HCEC 1CT (cell line): ENCODE measurements at places on chromosomes 11 and 22.

DNA sequence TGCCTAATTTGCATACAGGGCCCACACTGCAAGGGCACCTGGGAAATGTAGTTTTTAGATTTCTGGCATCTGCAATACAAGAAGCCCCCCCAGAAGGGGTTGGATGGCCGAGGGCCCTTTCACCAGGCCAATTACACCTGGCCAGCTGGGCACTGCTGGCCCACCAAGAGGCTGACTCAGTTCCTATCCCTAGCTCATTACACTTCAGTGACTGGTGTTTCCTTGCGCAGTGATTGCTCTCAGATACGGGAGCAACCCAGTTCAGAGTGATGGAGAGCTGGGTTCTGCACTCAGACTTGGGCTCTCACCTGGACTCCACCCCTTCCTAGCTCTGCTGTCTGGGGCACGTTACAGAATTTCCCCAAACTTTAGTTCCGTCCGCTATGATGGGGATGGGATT is 81.1 kb upstream of the SHANK2 start:
- no peak for DNase-seq

DNA sequence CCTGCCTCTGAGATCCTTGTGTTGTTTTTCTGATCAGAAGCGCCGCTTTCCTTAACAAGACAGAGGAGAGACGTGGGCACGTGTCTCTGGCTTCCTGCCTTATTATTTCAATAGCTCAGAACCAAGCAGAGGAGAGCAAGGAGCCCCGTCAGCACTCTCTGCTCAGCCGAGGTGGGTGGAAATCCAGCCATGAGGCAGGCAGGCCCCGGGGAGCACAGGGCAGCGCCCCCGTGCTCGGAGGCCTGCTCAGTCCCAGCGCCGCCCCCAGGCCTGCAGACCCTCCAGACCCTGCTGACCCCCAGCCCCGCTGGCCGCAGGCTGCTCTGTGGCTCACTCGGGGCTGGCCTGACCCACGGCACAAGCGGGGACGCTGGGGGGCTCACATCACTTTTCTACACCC is 162.8 kb downstream of the BRD1 start:
- DNase-seq, result no peak

DNA sequence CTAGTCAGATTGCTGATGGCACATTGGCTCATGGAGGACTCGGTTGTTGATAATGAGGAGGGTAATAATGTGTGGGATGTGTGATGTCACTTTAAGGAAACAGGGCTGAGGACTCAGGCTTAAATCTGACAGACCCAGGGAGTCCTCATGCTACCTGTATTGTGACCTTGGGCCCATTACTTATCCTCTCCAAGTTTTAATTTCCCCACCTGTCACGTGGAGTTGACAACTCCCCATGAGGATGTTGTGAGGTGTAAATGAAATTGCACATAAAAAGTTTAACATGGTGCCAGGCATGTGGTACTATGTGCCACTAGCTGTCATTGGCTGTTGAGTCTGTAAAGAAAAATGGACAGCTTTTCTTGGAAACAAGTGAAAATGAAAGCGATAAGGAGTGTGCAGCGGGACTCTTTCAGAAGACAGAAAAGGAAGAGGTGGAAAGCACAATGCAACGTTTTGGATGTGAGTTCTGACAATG is 15.3 kb downstream of the IL10RA start:
- no peak for DNase-seq

DNA sequence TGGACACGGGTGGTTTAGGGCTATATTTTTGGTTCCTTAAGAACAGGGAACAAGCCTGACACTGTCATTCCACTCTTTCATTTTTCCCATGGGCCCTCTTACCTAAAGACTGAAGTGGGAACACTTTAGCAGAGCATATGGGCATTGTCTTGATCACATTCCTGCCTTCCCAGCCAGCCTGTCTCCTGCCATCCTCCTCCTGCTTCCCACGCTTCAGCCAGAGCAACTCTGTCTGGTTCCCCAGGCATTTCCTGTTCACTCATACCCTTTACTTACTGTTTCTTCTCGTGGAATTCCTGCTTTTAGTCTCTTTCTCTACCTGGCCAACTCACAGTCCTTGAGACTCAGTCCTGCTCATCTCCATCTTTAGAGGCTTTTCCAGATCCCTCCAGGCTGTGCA is 22.8 kb downstream of the MRPL16 start:
- DNase-seq, result peak; percentile 48

GRCh38 chr11:456533-456932 is 6.5 kb downstream of the PTDSS2 start:
- DNase-seq, result no peak

- DNase-seq, result no peak
Measured at GRCh38 chr11:40877981-40878380, 581.5 kb downstream of the LRRC4C start.

DNA sequence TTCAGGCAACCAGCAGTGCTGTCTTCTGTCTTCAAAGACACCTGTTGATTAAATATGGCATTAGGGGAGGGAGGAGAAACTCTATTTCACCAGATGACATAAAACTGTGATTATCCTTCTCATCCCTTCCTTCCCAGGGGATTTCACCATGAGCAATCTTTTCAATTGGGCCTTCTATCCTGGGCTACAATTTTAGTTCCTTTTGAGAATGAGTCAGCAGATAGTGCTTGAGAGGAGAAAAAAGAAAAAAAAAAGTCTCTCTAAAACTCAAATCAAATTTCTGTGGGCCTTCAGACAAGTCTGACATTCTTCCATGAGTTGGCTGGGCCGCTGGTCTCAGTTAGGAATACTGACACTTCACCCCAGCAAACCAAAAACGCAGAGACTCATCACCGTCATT is 7.2 kb downstream of the FLI1 start:
- no peak for DNase-seq

DNA sequence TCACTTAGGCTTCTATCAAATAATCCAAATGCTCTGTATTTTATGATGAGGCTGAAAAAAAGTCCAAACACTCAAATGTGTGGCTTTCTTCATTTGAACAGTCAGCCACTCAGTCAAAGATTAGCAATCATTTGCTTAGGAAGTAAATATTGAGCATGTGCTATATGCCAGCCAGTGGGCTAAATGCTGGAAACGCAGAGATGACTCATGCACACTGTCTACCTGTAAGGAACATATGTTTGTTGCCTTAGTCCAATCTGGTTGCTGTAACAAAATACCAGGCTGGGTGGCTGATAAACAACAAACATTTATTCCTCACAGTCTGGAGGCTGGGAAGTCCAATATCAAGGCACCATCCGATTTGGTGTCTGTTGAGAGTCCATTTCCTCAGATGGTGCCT is 617.3 kb downstream of the NTM start:
- DNase-seq, result no peak

DNA sequence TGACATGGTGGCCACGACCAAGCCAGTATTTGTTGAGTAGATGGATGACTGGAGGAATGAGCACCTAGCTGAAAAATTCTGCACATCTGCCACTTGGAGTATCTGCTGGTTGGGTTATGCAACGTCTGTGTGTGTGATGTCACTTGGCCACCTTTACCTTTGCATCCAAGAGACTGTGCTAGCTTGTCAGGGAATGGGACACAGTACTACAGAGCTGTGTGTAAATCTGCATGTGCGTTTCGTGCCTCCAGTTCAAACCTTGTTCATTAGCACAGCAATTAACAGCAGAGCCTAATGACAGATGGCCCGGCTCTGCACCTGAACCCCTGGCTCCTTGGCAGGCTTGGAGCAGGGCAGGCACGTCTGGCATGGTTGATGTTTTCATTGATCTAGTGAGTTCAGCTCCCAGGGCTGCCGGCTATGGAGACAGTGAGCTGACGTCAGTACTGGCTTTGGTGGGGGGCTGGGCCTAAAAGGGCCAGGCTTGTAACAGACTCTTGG is 188.4 kb upstream of the NAV2 start:
- DNase-seq, result no peak

GRCh38 chr22:27252282-27253049 is 549.1 kb downstream of the MN1 start:
- peak; percentile 58 for DNase-seq

DNA sequence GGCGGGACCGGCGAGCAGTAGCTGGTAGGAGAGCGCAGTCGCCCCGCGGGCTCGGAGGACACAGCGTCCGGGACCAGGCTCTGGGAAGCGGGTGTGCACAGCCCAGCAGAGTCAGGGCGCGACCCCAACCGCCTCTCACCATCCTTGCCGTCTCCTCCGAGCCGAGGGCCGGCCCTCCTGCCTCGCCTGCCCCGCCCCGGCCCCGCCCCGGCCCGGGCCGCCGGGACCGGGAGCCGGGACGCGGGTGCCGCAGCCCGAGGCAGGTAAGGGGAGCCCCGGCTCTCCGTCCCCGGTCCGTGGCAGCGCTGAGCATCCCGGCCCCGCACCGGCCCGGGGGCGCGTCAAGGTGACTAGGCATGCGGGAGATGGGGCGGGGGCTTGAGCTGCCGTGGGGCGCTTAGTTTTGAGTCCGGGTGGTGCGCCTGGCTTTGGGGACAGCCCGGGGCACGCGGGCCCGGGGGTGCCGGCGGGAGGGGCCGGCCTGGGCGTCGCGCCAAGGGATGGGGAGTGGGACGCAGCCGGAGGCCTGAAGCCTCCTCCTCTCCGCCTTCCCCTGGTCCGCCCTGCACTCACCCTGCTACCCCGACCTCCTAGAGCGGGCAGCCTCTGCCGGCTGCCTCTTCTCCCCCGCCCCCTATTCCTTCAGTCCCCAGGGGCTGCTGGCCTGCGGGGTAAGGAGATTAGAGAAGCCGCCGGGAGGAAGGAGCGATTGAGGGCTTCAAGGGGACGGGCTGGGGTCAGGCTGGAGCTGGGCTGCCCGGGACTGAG is at the start of gene ABCG4:
ABCG4 (plus strand) TSS at position 35 of the 768 bp plus-strand sequence. CDS start 914 bp downstream, outside the sequence.
- DNase-seq, result no peak

DNA sequence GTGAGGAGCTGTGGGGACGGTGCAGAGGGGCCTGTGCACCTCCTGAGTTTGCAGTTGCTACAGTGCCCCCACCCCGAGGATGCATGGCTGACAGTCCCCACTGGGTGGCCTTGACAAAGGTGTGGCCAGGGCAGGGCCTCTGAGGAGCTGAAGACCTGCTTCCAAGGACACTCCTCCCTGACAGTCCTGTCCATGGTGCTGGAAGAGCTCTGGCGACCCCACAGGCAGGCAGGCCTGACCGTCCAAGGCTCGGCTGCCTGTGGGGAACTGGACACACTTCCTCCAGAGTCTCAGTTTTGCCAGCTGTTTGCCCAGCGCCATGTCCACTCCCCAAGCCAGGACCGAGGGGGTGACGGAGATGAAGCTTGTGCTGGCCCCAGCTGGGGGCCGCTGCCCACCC is 32.7 kb downstream of the BRSK2 start:
- no peak for DNase-seq

- DNase-seq, result no peak
Measured at GRCh38 chr11:93842034-93842433, 8.4 kb downstream of the VSTM5 start.

DNA sequence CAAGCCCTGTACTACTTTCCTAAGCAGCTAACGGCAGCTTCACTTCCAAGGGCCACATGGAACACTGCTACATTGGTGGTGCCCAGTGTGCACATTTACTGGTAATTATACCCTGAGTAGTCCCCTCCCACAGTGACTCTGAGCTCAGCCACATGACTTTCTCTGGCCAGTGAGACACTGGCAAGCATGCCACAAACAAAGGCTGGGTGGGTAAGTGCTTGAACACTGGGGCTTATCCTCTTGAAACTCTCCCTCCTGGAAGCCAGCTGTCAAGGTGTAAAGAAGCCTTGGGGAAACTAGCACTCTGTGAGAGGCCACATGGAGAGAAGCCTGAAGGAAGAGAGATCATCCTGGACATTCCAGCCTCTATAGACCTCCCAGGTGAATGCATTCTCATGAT is 54.4 kb upstream of the DRD2 start:
- no peak for DNase-seq

GRCh38 chr22:18947905-18948304 is 11.8 kb upstream of the PRODH start:
- DNase-seq, result no peak

DNA sequence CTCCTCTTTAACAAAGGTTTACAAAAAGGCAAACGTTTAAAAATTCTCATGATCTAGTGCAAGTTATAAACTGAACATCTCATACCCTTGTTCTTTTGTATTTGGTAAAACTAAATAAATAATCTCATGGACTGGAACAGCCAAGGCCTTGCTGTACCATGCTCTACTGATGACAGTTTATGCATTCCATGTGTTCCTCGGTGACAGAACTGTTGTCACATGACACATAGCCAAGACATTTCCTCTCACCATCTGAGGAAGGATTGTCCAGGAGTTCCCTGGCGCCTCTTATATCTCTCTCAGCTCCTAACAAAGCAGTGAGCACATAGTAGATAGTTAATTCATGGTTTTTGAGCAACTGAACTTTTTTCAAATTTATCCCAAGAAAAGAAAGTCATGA is 12.6 kb downstream of the CCDC83 start:
- no peak for DNase-seq

DNA sequence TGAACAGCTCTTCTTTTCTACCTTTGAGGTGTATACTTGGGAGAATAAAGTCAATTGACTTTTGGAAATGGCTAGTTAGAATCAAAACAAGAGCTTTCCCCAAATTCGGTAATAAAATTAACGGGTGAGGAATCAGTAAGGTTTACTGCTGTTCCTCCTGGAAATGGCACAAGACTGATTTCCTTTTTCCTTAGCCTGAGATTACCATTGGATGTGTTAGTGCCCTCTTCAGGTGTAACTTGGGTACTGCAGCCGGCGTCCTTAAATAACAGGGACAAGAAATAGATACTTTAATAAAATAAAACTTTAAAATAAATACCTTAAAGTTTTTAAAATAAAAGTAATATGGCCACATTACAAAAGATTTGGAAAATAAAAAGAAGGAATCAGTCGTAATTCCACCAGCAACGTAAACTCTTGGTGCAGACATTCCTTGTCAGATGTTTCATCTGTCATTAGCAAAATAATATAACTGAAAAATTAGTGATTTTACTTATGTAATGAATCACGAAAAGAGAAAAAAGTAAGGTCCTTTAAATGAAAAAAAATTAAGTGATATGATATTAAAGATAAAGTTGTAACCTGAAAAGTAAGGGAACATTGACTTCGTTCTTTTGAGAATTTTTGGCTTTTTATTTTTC is 29.7 kb downstream of the ZFTA start:
- DNase-seq, result peak; percentile 64

- no peak for DNase-seq
Measured at GRCh38 chr11:2716376-2717095, 16.7 kb upstream of the KCNQ1OT1 start.

DNA sequence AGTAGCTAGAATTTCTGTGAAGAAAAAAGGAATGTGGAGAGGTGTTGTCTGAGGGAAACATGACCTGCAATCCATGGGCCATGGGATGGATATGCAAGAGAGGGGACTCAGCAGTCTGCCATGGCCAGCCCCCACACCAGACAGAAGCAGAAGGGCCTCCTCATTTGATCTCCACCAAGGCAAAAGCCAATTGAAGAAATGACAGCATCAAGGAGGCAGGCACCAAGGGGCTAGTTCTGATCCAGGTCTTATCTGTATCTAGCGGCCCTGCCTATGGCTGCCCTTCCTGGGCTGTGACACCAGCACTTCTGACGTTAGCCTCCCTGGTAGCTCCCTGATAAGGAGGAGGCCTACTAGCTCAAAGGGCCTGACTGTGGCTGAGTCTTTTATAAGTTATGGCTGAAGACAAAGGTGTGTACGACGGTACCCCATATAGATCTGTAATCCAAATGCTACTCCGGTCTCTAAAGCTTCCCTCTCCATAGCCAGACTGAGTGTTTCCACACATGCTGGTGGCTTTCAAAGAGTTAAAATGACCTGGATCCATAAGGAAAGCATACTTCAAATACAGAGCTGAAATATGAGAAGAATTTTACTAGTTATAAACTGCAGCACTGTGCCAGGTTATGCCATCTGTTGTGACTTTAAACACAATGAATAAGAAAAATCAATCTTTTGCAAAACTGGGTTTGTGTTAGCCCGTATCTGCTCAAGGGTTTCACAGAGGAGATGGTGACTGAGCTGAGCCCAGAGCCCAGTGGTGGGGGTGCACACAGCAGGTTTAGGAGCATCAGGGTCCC is 34.4 kb downstream of the HIRA start:
- DNase-seq, result no peak
